Memory B cell (primary cell): ENCODE measurements at places on chromosomes 6 and 20.

DNA sequence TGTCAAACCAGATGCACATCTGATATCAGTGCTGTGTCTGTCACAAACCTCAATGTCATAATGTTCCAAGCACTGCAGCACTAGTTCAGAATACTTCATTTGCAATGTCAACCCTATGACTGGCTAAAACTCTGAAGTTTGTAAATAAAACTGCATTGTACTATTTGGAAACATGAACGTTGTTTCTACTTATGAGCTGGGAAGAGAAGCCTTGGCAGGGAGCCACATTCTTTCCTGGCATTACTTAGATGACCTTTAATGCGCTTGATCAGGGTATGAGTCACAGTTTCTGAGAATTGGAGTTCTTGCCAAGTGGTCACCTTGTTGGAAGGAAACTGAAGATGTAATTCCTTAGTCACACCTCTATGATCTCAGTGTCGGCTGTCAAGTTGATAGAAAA lies 664.8 kb upstream of the MMS22L start:
- no peak for DNase-seq

DNA sequence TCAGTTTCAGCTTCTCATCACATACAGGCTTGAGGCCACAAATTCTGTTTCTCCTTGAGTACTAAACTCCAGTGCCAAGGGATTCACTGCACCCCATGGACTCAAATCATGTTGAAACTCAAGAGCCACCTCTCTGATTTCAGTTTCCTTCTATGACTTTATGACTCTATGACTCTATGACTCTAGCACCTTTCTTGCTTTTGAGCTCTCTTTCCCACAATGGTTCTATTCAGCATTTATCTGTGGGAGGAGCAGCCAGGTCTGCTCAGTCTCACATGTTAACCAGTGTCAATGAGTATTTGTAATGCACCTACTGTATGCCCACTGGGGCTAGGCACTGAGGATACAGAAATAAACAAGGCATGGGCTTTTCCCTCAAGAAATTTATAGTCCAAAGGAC lies 14.6 kb upstream of the SLC22A2 start:
- no peak for DNase-seq

DNA sequence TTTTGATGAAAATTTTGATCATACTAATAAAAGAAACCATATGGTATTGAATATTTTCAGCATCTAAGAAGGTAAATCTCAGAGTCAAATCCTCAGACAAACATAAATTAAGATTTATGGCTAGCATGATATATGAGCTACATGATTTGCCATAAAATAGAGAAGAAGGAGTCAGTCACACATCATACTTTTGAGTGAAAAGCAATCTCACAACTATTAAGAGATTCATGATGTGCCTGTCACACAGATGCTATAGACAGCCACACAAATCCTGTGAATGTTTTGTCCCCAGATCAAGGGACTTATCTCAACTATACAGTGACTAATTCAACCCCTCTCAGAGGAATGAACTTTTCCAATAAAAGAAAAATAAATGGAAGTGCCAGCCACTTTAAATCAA lies 85.7 kb downstream of the BTBD9 start:
- DNase-seq: no peak

GRCh38 chr20:46823271-46823751 lies 71.3 kb upstream of the EYA2 start:
- DNase-seq: no peak

GRCh38 chr6:11309947-11310665 lies 77.6 kb upstream of the NEDD9 start:
- DNase-seq: no peak
